ENCODE measurements at places on chromosomes 5 and 9.

- DNase-seq, result no peak
These were observed 13.2 kb downstream of the ANGPTL2 start for GRCh38 chr9:127109212-127109711.

DNA sequence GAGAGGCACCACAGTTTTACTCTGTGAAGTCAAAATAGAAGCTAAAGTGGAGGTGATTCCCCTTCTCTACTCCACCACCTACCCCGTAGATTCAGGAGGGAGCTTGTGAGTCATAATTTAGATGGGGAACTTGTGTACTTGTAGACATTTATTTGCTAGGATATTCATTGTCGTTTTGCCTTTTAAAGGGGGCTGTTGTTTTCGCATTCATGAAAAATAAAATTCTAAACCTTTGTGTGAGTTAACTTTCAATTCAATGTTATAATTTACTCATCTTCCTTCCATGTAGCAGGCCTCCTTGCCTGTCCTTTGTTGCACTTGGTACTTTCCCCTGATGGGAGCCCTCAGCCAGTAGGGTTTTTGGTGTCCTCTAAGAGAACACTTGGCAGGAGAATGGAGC lies 22.0 kb downstream of the SECISBP2 start:
- DNase-seq, result no peak

DNA sequence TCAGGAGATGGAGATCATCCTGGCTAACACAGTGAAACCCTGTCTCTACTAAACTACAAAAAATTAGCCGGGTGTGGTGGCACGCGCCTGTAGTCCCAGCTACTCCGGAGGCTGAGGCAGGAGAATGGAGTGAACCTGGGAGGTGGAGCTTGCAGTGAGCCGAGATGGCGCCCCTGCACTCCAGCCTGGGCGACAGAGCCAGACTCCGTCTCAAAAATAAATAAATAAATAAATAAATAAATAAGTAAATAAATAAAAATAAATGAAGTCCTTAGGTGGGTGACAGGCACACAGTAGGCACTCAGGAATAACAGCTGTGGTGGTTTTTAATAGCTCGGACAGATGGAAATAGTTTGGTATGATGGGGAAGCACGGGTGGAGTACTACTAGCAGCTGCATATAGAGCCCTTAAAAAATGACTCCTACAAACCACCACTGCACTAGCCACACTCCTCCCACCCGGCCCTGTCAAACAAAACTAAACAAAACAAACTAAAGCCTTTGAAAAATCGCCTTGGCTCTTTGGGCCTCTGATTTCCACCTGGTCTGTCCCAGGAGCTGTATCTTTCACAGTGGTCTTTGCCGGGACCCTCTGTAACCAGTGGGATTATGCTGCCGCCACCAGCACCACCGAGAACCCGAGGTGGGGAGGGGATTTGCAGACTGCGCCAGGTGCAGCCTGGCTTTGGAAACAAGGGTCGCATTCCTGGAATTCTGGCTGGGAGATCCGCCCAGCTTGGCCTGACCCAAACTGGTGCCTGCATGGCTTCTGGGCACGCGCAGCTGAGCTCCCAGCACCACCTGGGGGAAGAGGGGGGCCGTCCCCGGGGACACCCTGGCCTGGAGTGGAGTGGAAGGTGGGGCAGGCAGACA lies 5.1 kb upstream of the WDR5 start:
- no peak for DNase-seq

- no peak for DNase-seq
These were observed 20.3 kb downstream of the QSOX2 start for GRCh38 chr9:136225366-136225747.

- no peak for DNase-seq
These were observed 631.5 kb upstream of the TLE4 start for GRCh38 chr9:78940121-78940855.

GRCh38 chr5:179777909-179778308 lies 15.9 kb upstream of the LTC4S start:
- DNase-seq, result no peak

DNA sequence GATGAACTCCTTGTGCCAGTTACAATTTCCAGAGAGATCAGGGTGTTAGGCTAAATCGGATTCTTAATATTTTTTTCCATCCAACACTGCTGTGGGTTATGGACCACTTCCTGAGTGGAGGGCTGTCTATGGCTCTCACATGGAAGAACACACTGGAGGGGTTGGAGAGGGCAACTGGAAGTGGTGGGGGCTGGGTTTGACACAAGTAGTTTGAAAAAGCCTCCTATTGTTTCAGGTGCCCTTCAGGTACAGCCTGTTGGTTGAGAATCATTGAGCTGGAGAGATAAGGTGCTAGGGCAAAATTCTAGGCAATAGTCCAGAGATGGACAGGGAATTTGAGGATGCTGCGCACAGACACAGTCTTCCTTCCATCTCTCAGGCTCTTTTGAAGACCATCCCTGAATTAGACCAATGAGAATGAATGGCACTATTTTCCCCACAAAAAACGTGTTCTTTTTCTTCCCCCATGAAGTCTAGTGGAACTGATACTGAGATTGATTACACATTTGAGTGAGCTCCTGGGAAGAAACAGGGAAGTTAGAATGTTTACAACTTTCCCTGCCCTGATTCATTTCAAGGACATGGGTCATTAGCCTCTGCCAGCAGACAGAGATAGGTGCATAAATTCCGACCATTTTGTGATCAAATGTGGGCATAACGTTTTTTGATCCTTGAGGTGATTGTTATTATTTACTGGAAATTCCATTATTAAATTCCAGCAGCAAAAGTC lies 87.7 kb downstream of the ACER2 start:
- DNase-seq, result no peak

DNA sequence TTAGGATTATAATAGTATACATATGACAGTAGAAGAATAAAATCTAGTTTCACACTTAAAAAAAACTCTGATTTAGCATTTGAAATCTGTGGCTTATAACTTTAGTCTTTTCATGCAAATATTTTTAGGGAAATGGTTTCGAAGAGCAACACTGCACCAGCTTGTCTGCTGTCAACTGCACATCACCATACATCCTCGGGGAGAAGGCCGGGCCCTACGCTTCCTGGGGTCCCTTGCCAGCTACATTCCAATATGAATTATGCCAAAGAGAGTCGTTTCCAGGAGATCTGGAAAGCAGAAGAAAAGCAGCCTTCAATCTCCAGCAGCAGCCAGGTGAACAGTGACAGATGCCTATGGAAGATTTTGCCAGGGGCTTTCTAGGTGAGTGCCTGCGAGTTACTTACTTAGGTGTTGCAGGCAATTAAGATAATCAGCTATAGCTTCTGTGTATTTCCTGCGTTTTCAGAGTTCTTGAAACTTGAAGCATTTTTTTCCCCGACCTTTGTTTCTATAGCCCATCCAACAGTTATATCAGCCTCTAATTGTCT lies 166.8 kb downstream of the TRPM3 start:
- DNase-seq, result no peak

DNA sequence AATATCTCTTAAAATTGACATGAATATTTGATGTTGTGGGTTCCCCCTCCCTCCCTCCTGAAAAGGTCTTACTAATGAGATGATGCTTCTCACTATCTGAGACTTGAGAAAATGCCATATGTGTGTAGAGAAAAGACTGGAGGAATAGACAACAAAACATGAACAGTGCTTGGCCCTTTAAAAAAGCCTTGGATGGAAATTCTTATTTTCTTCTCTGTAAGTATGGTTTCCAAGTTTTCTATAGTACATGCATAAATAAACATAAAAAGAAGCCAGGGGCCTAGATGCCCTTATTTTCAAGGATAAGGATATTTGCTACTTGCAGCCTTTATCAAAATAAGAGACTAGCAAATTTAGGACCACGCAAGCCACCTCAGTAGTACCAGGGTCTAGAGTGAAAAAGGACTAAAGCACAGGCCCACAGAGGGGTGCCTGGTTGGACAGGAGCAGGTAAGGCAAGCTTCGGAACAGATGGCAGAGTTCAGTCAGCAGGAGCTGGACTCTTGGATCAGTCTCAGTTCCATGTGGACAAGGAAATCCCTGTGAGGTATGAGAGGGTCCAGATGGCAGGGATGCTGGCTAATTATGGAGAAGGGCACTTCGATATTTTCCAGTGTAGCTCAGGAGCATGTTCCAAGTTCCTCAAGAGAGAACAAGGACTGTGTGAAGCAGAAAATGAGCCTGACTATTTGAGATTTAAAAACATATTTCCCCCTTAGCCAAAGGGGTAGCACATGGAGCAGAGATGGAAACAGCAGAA lies 4.6 kb upstream of the ANP32B start:
- DNase-seq, result no peak

DNA sequence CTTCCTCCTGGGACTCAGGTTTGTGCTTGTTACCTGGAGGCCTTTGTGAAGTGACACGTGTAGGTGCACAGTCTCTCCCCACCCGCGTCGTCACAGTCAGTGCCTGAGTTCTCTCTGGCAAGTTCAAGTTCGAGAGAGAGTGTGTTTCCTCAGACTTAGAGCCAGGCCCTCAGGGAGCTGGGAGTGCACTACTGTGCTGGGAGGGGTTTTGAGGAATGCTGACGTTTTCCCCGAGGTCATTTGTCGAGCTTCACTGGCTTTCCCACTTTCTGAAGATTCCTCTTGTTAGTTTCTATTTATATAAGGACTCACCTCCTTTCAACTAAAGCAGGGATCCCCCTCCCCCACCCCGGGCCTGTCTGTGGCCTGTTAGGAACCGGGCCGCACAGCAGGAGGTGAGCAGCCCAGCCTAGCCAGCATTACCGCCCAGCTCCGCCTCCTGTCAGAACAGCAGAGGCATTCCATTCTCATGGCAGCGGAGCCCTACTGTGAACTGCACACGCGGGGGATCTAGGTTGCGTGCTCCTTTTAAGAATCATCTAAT lies 209.2 kb downstream of the DIRAS2 start:
- DNase-seq, result no peak

GRCh38 chr5:173331956-173332479 lies 3.8 kb upstream of the STC2 start:
- DNase-seq, result peak; percentile 16

DNA sequence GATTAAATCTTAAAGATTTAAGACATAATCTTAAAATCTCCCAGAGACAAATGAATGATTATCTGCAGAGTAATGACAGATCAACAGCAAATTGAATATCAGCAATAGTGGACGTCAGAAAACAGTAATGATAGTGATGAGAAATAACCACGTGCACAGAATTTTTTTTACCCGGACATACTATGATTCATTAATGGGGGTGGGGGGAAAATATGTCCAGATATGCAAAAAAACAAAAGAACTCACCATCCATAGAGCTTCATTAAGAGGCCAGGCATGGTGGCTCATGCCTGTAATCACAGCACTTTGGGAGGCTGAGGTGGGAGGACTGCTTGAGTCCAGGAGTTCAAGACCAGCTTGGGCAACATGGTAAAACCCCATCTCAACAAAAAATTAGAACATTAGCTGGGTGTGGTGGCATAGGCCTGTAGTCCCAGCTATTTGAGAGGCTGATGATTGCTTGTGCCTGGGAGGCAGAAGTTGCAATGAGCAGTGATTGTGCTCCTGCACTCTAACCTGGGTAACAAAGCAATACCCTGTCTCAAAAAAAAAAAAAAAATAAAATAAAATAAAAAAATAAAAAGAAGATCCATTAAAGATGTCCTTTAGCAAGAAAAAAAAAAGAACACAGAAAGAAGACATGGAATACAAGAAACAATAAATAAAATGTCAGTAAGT lies 30.9 kb upstream of the SHOC1 start:
- DNase-seq, result no peak

All from stimulated activated CD8-positive, alpha-beta memory T cell treated with anti-CD3 and anti-CD28 coated beads, Interleukin-2, amount 100 ng/mL, for 1 hour (primary cell).